Stimulated activated CD8-positive, alpha-beta memory T cell treated with anti-CD3 and anti-CD28 coated beads, Interleukin-4, amount 100 ng/mL, for 1 hour (primary cell): ENCODE measurements at places on chromosomes 11 and 22.

GRCh38 chr22:44276706-44277356, 35.9 kb downstream of the SHISAL1 start:
- no peak for DNase-seq

DNA sequence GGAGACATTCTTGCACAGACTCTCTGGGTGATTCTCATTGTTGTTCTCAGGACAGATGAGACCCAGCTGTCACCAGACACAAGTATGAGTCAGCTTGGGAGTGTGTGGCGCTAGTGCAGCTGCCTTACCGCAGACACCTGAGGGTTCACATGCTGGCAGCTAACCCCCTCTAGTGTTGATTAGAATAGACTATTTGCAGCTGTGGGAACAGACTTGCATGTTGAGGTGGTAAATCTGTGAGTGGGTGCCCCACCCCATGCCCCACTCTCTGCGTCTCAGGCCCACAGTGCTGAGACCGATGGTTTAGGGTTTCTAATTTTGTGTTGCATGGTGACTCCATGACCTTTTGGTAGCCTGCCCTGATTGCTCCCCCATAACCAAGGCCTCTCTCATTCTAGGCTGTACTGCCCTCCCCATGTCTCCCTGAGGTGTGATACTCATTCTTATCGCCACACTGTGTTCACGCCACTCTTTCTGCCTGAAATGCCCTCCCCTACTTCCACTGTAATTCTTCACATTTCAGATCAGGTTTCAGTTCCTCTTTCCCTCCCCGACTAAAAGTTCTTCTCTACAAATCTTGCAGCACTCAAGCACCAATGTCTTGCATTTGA, 73.7 kb upstream of the KIRREL3 start:
- no peak for DNase-seq

DNA sequence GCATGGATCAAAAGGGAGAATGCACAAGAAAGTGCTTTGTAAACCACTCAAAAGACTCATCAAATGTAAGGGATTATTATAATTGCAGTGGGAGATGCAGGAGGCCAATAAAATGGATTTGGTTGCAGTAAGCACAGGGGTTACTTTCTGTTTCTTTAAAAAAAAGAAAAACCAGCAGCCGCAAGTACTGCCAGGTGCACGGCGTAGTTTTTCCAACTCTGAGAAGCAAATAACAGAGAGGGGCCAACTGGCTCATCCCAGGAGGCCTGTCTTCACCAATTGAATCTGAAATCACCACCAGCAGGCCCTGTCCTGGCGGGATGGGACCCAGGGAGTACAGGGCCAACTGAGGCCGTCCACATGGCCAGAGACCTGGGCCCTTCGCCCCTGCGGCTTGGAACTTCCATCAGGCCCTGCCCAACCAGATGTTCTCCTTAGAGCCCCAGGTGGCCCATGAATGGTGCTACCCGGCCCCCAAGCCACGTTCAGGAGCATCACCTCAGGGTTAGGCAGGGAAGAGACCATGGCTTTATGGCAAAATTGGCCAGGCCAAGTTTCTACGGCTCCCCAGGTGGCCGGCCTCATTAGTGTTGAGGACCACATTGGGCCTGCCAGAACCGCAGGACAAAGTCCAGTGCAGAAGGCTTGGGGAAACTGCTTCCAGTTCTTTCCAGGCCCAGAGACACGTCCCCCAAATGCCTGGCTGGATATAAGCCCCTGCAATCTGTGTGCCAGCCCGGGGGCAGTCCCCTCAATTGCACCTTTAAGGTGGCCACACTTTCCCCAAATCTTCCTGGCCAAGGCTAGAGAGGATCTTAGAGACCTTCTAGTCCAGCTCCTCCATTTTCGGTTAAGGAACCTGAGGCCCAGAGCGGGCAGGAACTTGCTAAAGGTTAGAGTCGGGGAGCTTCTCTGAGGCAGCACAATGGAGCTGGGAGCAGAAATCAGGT, 61.7 kb downstream of the CHRDL2 start:
- no peak for DNase-seq

GRCh38 chr11:73312851-73313327, 4.8 kb downstream of the ARHGEF17 start:
- DNase-seq: no peak
